ENCODE measurements at places on chromosomes 3 and 15. TPM values are rescaled to one million over a fixed set of nuclear protein-coding genes. Genes with fewer than 3 reads are reported as not detected.

Gene IP6K2
- 53.1 TPM for total RNA-seq

Gene GPR176
- 0.40 TPM for total RNA-seq

Gene GP5
- total RNA-seq = 0.08 TPM

Gene CADPS
- total RNA-seq = 0.08 TPM

Gene SLC12A1
- total RNA-seq = not detected

Gene TRIM69
- 17.9 TPM for total RNA-seq

Gene LARP6
- 1.4 TPM for total RNA-seq

Gene ATP13A5
- 0.12 TPM for total RNA-seq

Gene TMEM158
- 3.5 TPM for total RNA-seq

Gene TP63
- 190 TPM for total RNA-seq

Gene CNTN3
- 0.04 TPM for total RNA-seq

Gene PLA1A
- 0.92 TPM for total RNA-seq
